ENCODE measurements at places on chromosomes 1 and 21.
A peak's percentile ranks its signal among the peaks of the same experiment; 100 is the strongest.

DNA sequence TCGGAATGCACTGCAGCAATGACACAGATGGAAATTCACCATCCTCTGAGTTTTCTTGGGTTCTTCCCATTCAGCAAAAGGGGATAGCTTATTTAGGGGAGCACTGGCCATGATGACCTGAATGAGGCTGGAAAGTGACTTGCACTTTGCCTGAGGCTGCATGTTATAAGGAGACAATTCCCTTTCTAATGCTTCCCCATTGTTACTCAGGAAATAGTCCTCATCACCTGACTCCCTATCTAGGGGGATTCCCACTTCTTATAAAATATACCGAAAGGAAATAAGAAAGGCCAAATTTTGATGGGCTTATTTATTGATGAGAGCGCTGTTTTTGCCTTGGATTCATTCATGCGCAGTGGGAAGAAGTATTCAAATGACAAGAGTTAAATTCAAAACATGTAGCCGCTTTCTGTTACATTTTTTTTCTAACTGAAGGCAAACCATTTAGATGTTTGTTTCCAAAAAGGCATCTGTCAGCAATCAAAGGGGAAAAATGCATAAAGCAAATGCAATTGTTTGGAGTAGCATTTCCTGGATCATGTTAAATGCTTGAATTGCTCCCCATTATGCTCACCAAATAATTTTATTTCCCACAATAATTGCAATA is 220.3 kb upstream of the NFIA start:
- no peak for DNase-seq

GRCh38 chr1:57134803-57135202 is 169.0 kb upstream of the C8B start:
- DNase-seq = no peak

GRCh38 chr1:244199902-244200301 is 148.8 kb downstream of the ZBTB18 start:
- DNase-seq = no peak

DNA sequence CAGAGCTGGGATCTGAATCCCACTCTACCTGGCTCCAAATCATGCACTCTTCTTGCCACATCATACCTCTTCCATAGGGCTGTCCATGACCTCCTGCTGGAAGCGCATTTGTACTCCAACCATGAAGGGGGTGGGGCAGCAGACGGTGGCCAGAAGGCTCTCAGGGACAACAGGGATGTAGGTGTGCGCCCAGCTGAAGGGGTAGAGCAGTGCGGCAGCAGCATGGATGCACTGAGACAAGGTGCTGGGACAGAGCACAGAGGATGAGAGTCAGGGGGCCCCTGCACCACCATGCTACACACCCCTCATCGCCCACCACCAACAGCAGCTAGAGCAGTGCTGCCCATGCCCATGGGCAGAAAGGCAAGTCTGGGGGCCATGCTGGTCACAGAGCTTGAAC is 8.4 kb downstream of the DENND2D start:
- DNase-seq = no peak

GRCh38 chr1:221683681-221684080 is 58.2 kb downstream of the DUSP10 start:
- DNase-seq = no peak

DNA sequence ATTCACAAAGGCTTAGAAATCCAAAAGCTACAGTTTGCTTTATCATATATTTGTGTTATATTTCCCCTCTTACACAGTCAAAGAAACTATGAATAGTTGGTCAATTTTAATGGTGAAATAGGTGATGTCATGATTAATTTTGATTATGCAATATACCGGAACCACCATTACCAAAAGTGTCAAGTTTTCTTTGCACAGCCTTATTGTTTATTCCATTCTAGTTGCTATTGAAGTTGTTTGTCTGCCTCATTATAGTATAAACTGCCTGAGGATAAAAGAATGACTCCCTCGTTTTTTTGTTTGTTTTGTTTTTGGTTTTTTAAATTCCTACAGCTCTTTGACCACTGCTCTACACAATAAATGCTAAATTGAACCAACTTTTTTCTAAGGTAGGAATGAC is 690.6 kb upstream of the ZP4 start:
- no peak for DNase-seq

- peak; percentile 17 for DNase-seq
Measured at GRCh38 chr1:68111519-68112436, 61.4 kb upstream of the DIRAS3 start.

DNA sequence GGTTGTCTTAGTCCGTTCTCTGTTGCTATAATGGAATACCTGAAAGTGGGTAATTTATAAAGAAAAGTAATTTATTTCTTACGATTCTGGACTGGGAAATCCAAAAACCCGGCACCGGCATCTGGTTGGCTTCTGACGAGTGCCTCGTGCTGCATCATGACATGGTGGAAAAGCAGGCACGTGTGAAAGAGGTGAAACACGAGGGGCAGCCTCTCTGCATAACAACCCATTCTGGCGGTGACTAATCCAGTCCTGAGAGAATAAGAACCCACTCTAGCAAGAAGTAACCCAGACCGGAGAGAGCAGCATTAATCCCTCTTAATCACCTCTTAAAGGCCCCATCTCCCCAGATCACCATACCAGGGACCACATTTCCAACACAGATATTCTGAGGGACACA is 2.7 kb upstream of the EDEM3 start:
- DNase-seq = no peak

GRCh38 chr1:203756036-203756435 is 8.9 kb upstream of the LAX1 start:
- no peak for DNase-seq

- no peak for DNase-seq
Measured at GRCh38 chr1:230792691-230793462, 45.7 kb downstream of the CAPN9 start.

DNA sequence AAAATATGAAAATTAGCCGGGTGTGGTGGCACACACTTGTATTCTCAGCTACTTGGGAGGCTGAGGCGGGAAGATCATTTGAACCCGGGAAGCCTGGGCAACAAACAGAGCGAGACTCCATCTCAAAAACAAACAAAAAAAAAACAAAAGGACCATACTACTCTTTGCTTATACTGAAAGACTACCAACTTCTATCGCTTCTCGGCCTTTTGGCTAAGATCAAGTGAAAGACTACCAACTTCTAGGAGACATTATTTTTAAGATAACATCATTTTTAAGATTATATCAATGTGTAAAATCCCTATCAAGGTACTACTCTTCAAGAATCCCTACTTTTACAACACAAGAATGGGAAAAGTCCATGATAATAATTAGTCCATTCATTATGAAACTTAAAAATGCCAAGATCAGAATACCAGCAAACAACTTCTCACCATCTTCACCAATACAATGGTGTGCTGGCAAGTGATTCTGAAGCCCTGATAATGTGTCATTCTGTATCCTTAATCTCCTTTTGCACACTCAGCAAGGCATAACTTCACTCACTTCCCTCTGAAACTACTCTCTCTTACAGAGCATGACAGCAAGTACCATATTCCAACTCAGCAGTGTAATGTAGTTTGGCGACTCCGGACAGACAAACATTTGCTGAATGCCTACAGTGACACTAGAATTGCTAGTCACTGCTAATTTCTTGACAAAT is 1.7 kb downstream of the PTP4A2 start:
- DNase-seq = peak; percentile 46

DNA sequence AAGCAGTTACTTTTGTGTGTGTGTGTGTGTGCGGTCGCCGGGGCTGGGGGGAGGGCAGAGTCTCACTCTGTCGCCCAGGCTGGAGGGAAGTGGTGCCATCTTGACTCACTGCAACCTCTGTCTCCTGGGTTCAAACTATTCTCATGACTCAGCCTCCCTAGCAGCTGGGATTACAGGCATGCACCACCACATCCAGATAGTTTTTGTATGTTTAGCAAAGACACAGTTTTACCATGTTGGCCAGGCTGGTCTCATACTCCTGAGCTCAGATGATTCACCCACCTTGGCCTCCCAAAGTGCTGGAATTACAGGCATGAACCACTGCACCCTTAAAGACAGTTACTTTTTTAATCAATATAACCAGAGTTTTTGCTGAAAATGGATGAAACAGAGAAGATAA is 207.0 kb downstream of the PTPRC start:
- DNase-seq = no peak

DNA sequence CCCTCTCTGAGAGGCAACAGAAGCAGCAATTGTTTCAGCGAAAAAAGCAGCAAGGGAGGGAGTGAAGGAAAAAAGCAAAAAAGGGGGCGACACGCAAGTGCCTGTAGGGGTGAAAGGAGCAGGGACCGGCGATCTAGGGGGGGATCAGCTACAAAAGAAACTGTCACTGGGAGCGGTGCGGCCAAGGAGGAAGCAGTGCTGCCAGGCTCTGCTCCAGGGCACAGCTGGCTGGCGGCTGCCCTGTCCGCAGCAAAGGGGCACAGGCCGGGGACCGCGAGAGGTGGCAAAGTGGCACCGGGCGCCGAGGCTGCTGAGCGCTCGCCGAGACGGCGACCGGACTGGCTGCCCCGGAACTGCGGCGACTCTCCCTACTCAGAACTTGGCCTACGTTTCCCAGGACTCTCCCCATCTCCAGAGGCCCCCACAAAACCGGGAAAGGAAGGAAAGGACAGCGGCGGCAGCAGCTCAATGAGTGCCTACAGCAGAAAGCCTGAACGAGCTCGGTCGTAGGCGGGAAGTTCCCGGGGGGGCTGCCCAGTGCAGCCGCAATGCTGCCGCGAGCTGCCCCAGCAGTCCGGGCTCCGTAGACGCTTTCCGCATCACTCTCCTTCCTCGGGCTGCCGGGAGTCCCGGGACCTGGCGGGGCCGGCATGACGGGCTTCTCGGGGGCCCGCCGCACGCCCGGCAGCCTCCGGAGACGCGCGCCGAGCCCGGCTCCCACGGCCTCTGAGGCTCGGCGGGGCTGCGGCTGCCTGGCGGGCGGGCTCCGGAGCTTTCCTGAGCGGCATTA is 1.0 kb upstream of the CDKN2C start:
- peak; percentile 72 for DNase-seq

- no peak for DNase-seq
Measured at GRCh38 chr21:25528515-25528914, 78.8 kb downstream of the MRPL39 start.

DNA sequence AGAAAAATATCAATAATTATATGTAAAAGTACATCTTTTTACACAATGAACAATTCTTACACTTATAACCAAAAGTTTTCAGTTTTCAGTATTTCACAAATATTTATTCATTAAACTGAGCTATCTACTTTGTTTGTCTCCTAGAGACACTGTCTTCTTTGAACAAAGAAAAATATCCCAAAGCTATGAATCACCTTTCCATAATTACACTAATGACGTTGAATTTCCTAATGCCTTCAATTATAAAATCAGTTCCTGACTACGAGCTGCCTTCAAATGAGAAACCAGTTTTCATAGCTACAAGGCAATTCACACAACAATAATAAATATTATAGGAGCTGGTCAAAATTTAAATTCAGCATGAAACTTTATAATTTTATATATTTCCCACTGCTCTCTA is 201.8 kb upstream of the BRINP3 start:
- DNase-seq = no peak

DNA sequence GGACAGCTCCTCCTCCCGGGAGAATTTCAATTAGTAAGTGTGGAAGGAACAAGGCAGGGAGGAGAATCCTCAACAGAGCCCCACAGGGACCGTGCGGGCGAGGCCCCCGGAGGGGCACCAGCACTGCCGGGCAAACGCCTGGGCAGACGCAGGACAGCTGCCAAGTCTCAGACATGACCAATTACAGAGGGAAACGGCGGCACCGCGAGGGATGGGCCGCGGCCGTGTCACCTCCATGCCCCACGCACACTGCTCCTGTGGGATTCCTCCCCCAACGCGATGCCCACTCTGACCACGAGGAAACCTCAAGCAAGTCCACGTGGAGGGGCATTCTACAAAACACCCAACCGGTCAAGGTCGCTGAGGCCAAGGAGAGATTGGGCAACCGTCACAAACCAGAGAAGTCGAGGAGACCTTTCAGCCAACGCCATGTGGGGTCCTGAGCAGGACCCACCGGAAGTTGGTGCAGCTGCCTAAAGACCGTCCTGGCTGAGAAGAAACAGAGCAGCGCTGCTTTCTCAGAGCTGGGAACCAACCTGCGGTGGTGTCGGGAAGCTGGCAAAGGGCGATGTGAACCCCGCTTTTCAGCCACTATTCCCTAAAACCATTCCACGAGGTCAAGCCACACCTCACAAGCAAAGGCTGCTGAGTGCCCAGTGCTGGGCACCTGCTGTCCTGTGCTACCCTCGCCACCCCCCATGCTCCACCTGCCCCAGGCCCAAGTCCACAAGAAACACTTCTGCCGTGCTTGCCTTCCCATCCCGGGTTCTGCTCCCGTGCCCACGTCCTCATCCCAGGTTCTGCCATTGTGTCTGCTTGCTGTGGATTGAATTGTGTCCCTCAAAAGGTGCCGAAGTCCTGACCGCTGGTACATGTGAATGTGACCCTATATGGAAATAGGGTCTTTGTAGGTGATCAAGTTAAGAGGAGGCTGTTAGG is 1.4 kb upstream of the KRTAP10-4 start:
- DNase-seq = no peak

DNA sequence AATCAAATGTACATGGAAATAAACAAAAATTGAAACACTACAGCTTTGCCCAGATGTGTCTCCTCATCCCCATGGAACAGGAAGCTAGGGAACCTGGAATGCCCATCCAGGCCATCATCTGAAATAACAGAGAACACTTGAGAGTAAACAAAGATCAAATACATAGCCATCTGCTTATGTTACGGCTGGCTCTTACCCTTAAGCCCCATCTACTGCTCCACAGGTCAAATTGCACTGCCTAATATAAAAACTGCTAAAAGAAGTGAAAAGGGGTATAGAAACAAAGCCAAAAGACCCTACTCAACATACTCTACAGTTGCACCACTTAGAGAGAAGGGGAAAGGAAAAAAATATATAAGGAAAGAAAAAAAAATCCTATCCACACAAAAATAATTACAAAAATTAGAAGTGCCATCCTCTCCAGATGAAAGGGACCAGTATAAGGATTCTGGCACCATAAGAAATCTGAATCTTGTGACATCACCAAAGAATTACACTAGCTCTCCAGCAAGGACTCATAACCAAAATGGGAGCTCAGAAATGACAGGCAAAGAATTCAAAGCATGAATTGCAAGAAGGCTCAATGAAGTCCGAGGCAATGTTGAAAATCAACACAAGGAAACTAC is 26.9 kb downstream of the OR6Y1 start:
- no peak for DNase-seq

- no peak for DNase-seq
Measured at GRCh38 chr1:96973605-96974004, 252.0 kb downstream of the PTBP2 start.

- DNase-seq = no peak
Measured at GRCh38 chr1:213982289-213982671, 5.5 kb upstream of the PROX1 start.

- no peak for DNase-seq
Measured at GRCh38 chr1:7516341-7516740, 254.8 kb upstream of the VAMP3 start.

All from Peyer's patch (tissue), 4 donors.